CMK (cell line): ENCODE measurements at places on chromosomes 1 and 21.
A peak's percentile ranks its signal among the peaks of the same experiment; 100 is the strongest.

- no peak for DNase-seq
Measured at GRCh38 chr1:174920093-174920492, 79.7 kb upstream of the CACYBP start.

DNA sequence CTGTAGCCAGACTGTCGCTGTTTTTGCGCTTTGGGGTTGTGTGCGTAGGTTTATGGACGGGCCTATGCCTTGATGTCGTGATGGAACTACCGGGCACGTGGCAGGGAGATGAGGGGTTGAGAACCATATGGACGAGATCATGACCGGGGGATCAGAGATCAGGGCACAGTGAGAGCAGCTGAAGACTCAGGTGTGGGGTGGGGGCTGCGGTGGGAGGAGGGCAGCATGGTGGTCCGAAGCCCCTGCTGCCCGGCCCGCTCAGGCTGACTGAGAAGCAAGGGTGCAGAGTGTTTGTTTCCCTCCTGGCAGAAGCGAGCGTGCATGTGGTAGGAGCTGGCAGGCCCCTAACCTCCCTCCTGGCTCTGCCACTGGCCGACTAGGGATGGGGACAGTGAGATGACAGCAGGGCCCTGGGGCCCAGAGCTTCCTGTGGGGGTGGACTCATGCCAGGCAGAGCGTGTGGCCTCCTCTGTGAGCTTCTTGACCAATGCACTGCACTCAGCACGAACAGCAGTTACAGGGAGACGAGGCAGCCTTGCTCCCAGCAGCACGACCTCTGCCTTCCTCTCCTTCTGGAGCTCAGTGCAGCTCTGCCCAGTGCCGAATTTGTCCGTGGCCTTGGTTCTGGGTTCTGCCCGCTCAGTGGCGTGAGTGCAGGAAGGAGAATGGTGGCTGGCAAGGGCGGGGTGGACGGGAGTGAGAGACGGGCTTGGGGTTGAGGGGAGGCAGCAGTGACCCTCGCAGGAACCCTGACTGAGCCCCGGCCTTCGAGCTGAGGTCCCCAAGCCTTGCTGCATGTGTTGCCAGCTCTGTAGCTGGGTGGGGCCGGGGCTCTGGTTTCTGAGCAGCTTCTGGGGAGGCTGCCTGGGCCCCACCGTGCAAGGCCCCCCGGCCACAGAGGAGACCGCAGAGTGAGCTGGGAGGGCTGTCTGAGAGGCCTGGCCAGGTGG lies 22.2 kb upstream of the LRRC3 start:
- DNase-seq, result no peak

GRCh38 chr1:201888282-201889089 lies at the start of gene SHISA4:
Gene SHISA4, plus strand, starts transcription at chr1:201888898. Its CDS starts 97 bp downstream, at chr1:201888995.
- no peak for DNase-seq

DNA sequence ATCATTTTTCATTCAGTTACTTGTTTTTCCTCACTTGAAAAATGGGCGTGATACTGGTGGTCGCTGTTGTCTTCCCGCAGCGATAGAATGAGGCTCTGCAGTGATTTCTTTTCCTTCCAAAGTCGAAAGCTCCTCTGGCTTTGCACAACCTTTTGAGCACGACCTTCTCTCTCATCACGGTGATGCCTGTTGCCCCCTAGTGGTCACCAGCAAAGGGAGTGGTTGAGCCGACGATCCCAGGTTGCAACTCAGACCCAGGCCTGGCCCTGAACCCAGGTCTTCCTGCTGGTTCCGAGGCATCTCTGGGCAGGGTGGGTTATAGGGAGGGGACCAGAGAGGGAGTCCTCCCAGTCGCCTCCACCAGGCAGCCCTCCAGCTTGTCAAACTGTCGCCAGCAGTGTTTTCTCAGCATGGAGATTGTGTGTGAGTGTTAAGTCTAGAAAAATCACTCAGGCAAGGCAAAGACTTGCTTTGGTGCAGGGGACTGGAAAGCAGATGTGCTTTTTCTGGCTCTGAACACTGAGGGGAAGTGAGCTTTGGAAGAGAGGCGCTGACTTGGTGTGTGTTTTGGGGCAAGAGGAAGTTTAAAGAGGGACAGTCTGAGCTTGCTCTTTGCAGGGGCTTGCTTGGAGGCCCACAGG lies 285.3 kb downstream of the CAMTA1 start:
- peak; percentile 8 for DNase-seq

DNA sequence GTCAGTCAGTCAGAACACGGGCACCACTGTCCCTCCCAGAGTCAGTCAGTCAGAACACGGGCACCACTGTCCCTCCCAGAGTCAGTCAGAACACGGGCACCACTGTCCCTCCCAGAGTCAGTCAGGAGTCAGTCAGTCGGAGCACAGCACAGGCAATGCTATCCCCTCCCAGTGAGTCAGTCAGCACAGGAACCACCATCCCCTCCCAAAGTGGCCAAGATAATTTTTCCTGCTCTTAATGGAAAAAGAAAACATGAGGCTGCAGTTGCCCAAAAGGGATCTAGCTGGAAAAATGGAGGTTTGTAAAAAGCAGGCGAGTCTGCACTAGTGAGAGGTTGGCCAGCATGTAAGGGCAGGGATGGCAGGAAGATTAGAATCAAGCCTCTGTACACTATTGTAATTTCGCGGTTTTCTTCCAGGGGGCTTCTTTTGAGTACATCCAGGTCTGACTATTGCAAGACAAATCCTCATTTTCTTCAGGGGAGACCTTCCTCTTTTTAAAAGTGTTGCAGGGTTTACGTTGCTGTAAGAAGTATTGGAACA lies 213.8 kb downstream of the SIPA1L2 start:
- DNase-seq, result no peak

- DNase-seq, result no peak
Measured at GRCh38 chr1:94068096-94068998, 52.6 kb downstream of the ABCA4 start.

- no peak for DNase-seq
Measured at GRCh38 chr1:110734133-110734680, 59.5 kb upstream of the KCNA3 start.

- no peak for DNase-seq
Measured at GRCh38 chr1:87720561-87720960, 391.9 kb downstream of the LMO4 start.

GRCh38 chr1:190679983-190680382 lies 202.3 kb upstream of the BRINP3 start:
- no peak for DNase-seq

GRCh38 chr1:101026430-101026788 lies 825 bp upstream of the DPH5 start:
- no peak for DNase-seq

- DNase-seq, result no peak
Measured at GRCh38 chr1:2976180-2976562, 45.1 kb upstream of the ACTRT2 start.

- DNase-seq, result no peak
Measured at GRCh38 chr1:36217670-36218069, 6.6 kb upstream of the THRAP3 start.

- DNase-seq, result no peak
Measured at GRCh38 chr1:24327891-24328290, 8.7 kb downstream of the GRHL3 start.

DNA sequence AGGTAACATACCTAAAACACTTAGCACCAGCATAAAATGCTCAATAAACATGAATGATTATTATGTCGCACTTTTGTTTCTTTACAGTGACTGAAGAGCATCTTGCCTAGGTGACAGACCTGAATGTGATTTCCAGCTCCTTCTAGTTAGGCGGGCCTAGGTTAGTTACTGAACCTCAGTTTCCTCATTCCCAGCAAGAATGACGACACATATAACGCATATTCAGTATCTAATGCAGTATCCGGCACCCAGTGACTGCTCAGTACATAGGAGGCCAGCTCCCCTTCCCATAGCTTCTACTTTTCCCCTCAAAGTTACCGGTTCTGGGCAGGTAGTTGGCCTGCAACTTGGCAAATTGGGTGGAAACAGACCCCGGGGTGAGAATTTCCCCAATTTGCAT lies 763 bp downstream of the AUNIP start:
- DNase-seq, result no peak

GRCh38 chr1:114668373-114668772 lies 1.5 kb downstream of the DENND2C start:
- no peak for DNase-seq

- no peak for DNase-seq
Measured at GRCh38 chr1:1075148-1075935, 1.2 kb upstream of the RNF223 start.

DNA sequence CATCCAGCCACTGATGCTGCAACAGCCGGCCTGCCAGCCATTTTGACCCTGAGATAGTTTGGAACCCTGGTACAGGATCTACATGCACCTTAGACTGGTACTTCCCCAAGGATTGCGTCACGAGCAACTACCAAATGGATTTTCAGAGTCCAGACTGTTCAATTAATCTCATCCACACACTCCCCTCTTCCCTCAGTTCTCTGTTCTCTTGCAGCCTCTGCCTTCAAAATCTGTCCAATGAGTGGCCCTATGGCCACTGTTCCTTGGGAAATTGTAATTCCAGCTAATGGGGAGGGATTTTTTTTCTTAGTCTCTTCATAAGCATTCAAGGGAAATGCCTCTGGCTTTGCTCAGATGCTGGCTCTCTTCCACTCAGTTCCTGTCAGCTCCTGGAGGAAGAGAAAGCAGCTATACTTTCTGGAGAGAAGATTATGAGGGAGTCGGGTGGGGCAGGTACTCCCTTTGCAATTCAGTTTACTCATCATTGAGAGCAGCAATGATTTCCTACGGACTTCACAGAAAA lies 19.8 kb upstream of the UAP1 start:
- DNase-seq, result no peak

DNA sequence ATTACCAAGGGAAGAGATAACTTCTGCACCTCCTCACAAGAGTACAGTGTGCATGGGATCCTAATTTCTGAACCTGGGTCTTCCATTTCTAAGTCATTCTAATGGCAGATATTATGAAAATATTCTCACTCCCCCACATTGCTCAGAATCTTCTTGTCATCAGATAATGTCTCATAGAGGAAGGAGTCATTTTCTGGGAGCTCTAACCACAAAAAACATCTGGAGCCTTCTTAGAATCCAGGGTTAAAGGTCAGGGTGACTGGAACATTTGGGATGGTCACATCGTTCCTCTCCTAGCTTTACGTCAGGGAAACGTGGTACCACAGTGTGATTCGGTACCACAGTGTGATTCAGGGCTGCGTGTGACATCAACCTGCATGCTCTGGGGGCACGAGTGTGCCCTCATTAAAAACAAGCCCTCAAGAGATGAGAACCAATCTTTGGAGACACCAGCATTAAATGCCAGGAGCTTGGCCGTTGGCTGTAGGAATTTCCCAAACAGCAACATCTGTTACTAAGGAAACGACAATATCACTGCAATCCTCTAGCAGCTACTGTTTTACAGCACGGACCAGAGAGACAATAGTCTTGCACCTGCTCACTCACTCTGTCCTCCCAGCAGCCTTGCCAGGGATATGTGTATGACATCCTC lies 179.1 kb downstream of the PSMG1 start:
- peak; percentile 71 for DNase-seq

- no peak for DNase-seq
Measured at GRCh38 chr1:234987415-234988154, 141.1 kb downstream of the TOMM20 start.

GRCh38 chr1:216843409-216843808 lies 120.2 kb upstream of the ESRRG start:
- no peak for DNase-seq

GRCh38 chr1:85295006-85295431 lies 18.6 kb upstream of the BCL10 start:
- DNase-seq, result no peak

DNA sequence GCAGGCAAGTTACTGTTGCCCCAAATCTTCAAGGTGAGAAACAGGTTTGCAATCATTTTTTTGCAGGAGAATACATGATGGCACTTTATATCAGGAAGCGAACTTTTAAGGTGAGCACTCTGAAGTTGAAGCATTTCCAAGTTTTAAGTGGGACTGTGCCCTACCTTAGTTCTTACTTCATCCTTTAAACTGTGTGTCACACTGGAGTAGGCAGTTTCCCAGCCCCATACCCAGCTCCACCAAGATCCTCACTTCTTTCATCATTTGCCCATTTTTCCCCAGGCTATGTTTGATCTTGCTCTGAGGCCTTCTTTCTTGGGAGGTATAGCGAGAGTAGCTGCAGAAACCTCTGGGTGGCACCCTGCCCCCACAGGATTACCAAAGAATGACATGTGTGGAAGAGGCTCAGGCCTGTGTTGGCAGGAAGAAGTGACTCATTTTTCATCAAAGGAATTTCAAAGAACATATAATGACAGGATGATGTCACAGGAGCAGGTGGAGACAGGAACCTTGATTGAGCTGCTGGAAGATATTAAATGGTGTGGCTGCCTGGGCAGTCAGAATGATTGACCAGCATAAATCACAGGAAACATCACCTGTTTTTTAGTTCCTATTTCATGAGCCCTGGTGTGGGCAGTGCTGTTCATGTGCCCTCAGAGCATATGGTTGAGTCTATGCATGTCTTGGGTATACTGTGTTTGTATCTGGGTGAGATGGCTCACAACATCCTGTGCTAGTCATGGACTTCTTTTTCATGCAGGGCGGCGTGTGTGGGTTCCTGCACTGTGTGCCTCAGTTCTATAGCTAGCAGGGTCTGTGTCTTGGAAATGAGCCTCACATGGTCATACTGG lies 20.8 kb upstream of the MACF1 start:
- no peak for DNase-seq

GRCh38 chr1:209038735-209039134 lies 544.8 kb upstream of the CAMK1G start:
- DNase-seq, result no peak

GRCh38 chr1:3074297-3074741 lies 5.3 kb downstream of the PRDM16 start:
- no peak for DNase-seq

DNA sequence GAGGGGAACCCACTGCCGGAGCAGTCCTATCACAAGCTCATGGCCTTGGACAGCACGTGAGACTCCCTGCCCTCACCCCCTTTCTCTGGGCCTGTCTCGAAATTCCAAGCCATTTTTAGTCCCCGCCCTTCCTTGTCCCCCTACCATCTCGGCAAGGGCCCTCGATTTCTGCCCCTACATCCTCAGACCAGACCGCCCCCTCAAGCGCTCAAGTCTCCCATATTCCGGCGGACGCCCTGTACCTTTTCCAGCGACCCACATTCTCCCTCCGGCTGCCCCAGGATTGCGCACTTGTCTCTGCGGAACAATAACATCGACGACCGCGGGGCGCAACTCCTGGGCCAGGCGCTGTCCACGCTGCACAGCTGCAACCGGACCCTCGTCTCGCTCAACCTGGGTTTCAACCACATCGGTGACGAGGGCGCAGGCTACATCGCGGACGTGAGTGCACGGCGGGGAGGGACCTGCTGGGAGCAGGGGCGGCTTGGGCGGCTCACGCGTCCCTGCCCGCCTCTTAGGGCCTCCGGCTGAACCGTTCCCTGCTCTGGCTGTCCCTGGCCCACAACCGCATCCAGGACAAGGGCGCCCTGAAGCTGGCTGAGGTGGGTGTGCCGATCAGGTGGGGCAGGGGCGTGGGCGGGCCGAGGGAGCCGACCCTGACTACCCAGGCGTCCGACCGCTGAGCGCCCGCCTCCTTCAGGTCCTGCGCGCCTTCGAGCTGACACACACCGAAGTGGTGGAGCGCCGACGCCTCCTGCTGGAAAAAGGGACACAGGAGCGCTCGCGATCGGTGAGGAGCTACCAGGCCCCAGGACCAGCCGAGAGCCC lies 7.0 kb downstream of the LRRC71 start:
- no peak for DNase-seq
